ENCODE measurements at places on chromosomes 5 and 9.

- DNase-seq: no peak
Observed at GRCh38 chr9:102841376-102841775, 153.8 kb upstream of the CYLC2 start.

DNA sequence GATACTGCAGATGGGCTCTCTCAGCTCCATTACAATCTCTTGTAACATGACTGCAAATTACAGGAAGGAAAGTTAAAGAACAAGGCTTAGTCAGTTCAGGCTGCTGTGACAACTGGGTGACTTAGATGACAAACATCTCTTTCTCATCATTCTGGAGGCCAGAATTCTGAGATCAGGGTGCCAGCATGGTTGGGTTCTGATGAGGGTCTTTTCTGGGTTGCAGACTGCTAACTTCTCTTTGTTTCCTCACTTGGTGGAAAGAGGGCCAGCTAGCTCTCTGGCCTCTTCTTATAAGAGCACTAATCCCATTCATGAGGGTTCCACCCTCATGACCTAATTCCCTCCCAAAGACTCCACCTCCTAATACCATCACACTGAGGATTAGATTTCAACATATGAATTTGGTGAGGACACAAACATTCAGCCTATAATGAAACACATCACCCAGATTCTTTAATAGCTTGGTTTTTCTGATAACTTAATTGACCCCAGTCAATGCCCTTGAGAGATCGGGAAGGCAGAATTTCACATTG is 73.6 kb upstream of the MAMDC2 start:
- DNase-seq: no peak

DNA sequence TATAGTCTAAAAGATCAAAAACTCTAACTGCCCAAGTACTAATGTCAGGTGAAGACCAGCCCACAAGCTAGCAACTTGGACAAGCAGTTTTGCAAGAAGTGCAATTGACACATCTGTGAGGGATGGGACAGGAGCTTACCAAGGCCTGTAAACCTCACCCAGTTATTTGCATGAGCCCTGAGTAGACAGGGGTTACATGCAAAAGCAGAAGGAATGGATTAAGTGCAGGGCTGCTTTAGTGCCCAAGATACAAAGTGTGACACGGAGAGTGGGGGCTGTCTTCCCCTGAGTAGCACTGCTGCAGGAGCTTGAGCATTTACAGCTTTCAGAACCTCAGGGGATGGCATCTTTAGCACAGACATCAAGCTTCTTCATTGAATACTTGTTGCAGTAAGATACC is 286.7 kb downstream of the ELAVL2 start:
- no peak for DNase-seq

GRCh38 chr9:109012009-109012875 is 1.1 kb downstream of the CTNNAL1 start:
- peak; percentile 31 for DNase-seq

DNA sequence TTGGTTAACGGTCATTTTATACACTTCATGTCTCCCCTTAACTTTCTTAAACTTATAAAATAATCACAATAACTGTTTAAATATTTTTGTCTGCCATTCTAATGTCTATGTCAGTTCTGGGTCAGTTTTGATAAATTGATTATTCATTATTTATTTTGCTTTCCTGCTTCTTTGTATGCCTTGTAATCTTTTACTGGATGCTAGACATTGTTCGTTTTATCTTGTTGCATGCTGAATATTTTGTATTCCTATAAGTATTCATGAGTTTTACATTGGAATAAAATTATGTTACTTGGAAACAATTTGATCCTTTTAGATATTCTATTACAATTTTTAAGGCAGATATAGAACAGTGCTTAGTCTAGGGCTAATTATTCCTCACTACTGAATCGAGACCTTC is 952.0 kb downstream of the NR2F1-AS1 start:
- no peak for DNase-seq

- no peak for DNase-seq
Observed at GRCh38 chr5:157157293-157157891, 8.7 kb downstream of the GARIN3 start.

DNA sequence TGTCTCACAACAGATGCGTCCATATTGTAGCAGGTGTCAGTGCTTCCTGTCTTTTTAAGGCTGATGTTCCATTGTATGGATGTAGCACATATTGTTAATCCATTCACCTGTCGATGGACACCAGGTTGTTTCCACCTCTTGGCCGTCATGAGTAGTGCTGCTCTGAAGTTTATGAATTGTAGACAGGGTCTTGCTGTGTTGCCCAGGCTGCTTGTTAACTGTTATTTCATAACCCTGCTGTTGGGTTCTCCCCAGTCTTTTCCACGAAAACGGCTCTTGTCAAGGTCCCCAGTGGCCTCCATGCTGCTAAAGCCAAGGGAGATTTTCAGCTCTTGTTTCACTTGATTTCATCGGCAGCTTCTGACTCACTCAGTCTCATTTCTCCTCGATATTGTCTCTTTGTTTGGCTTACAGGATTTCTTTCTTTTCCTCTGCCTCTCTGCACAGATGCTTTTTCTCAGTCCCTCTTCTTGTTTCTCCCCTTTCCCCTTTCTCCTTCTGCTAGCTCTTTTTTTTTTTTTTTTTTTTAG is 12.1 kb upstream of the PSD2 start:
- DNase-seq: no peak

GRCh38 chr9:35871545-35871944 is 1.3 kb upstream of the OR13J1 start:
- no peak for DNase-seq

GRCh38 chr5:125928663-125929062 is 494.5 kb upstream of the GRAMD2B start:
- no peak for DNase-seq

- DNase-seq: no peak
Observed at GRCh38 chr5:179209359-179210150, 135.7 kb downstream of the ADAMTS2 start.

DNA sequence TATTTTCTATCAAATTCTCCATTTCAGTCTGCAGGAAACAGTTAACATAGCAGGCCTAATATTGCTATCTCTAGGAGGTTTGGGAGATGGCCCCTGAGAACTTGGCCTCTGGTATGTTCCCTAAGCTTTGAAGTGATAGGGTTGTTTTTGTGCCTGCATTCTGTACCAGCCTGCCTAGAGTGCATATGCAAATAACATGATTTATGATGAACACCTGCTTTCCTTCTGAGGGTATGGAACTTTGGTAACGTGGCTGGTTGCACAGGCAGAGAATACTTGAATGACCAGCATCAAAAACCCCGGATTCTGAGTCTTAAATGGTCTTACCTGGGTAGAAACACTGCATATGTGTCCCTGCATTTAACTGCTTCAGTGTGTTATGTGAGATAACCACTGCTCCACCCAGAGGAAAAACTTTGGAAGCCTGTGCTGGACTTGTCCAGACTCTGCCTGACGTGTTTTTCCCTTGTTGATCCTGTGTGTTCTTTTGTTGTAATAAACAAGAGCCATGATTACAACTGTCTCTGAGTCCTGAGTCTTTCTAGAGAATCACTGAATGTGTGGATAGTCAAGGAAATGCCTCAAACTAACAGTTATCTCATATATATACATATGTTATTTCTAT is 111.3 kb upstream of the ABCA1 start:
- DNase-seq: no peak

DNA sequence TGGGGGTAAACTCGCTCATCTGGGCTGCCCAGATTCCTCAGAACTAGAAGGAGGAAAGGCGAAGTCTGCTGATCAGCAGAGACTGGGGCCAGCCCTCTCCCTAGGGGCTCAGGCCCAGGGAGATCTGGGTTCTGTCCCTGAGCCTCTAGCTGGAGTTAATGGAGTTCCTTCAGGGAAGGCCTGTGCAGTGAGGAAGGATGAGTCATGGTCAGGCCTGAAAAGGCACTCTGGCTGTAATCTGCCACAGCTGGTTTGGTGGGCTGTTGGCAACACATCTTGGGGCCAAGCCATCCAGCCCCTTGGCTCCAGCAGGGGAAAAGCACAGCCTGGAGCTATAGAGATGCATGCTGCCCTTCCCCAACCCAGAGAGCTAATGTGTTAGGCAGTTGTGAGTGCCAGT is 459.6 kb downstream of the PRELID2 start:
- no peak for DNase-seq

GRCh38 chr9:72809586-72809985 is 143.3 kb downstream of the ALDH1A1 start:
- DNase-seq: no peak

- DNase-seq: no peak
Observed at GRCh38 chr9:83271665-83272071, 208.7 kb upstream of the RASEF start.

- DNase-seq: no peak
Observed at GRCh38 chr5:12023614-12024241, 119.5 kb upstream of the CTNND2 start.

- no peak for DNase-seq
Observed at GRCh38 chr5:59767681-59768151, 125.8 kb downstream of the PDE4D start.

Data from stimulated activated CD4-positive, alpha-beta T cell treated with anti-CD3 and anti-CD28 coated beads, Interleukin-2, amount 100 ng/mL, for 48 hours (primary cell).